ENCODE measurements at places on chromosomes 7 and 10.

GRCh38 chr7:15033039-15033438, 130.5 kb upstream of the DGKB start:
- DNase-seq: no peak

DNA sequence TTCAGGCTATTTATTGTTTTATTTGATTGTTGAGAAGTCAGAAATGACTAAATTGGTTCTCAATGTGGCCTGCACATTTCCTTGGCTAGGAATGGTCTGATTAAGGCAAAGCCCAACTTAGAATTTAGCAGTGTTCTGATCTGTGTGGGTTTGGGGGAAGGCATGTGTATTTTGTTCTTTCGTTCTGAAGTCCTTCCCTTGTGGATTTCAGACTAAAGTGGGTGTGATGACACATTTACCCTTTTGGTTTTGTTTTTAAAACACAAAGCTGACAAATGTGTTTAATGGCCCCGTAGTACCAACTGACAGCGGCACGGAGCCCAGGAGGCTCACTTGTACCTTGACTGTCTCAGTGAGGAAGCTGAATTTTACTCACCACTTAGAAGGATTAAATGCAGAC, 452.3 kb upstream of the GALNT17 start:
- DNase-seq: no peak

DNA sequence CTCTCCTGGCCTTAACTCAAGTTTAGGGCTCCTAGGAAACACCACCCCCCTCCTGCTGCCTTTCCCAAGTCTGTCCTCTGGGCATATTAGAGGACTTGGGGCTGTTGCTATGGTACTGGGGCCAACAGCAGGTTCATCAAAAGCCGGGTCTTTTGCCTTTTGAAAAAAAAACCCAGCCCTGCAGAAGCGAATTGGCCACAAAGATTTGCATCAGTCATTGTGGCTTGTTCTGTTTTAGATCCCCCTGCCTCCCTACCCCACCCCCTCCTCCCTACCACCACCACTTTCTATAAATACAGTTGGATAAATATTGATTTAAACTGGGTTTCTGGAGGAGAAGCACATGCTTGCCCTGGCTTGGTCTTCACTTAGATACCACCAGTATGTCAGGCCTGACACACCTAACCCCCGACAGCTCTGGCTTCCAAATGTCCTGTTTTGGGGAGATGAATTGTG, 7.0 kb downstream of the MXI1 start:
- no peak for DNase-seq

DNA sequence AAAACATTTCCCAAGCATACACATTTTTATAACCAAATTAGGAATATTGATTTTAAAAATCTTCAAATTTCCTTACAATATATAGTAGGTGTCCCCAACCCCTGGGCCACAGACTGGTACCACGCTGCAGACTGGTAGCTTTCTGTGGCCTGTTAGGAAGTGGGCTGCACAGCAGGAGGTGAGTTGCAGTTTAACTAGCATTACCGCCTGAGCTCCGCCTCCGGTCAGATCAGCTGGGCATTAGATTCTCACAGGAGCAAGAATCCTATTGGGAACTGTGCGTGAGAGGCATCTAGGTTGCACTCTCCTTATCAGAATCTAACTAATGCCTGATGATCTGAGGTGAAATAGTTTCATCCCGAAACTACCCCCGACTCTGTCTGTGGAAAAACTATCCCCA, 62.1 kb downstream of the ZWINT start:
- no peak for DNase-seq

DNA sequence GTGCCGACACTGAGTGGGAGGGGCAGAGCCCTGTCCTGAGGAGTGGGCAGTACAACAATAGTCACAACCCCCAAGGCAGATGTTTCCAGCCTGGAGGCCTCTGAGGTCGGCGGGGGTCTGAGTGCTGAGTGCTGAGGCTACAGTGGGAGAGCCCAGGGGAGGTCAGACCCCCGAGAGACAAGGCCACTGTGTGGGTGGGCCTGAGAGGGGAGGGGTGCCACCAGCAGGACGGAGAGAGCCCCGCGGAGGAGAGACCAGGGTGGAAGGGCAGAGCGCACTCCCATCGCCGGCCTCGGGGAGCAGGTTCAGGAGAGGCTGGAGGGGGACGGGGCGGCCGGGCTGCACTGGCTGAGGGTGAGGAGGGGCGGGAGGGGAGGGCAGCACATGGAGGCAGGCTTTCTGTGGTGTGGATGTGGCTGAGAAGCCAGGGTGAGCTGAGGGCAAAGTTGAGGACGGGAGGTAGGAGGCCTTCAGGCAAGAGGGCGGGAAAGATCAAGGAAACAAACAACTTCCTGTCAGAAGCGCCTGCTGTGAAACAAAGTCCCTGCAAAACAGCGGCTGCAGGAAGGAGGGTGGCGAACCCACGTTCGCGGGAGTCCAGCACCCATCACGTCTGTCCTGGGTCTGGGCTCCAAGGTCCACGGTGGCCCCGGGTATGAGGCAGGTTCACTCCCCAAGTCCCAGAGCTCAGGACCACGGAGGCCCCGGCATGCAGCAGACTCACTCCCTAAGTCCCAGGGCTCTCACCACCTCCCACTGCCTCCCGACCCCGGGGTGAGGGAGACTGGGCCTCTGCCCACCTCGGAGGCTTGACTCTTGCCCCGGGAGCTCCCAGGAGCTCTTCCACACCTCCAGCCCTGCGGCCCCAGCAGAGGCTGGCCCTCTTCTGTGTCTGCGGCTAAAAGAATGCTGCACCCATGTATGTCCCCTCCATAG, 76.8 kb upstream of the NKX6-2 start:
- peak; percentile 59 for DNase-seq

DNA sequence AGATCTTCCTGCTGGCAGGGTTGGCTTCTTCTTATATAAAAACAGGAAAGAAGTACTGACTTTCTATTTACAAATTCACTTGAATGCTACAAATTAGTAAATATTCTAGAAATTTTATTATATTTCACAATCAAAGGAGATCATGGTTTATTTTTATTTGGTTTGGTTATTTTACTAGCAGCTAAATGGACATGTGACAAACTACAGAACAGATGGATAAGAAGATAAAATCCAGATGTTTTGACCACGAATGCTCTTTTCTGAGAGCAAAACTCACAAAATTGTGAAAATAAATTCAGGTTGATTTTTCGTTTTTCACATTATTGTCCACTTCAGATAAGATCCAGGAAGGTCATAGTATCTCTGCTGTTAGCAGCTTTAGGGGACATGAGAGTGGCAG, 55.4 kb downstream of the CACNA2D1 start:
- DNase-seq: no peak

DNA sequence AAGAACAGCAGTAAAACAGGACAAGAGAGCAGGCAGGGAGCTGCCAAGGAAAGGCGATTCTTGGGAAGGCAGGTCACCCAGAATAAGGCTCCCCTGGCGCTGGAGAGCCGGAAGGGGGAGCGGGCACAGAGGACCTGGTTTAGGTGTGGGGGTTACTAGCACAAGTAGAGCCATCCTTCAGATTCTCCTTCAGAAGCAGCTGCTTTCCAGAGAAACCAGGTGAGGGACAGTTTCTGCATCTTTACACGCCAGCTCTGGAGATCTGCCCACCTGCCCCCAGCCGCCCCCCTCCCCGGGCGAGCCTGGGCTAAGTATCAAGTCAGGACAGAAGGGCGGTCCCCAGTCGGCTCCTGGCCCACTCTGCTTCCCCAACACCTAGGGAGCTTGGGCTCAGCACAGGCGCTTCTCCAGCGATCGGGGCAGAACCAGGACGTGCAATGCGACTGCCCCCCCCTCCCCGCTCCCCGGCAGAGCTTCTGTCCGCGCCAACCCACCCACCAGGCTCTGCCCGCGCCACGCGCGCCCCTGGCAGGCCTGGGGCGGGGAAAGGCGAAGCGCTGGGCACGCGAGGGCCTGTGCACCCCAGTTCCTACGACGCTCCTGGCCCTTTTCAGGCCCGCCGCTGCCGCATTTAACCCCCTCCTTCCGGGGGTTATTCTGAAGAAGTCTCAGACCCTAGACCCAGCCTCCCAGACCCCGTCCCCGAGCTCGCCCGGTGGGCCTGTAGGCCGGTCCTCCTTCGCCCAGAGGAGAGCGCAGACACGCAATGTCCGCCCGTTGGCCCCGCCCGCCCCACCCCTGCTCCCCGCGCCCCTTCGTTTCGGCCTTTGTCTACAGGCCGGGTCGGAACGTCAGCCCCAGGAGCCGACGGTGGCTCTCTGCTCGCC, 4.4 kb upstream of the EN2 start:
- DNase-seq: no peak

GRCh38 chr7:4163565-4164203, 518.4 kb upstream of the FOXK1 start:
- DNase-seq: no peak

DNA sequence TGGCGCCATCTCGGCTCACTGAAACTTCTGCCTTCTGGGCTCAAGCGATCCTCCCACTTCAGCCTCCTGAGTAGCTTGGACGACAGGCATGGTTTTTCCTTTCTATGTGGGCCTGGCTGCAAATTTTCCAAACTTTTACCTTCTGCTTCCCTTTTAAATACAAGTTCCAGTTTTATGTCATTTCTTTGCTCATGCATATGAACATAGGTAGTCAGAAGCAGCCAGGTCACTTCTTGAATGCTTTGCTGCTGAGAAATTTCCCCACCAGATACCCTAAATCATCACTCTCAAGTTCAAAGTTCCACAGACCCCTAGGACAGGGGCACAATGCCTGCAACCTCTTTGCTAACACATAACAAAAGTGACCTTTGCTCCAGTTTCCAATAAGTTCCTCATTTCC, 21.6 kb upstream of the RPEL1 start:
- no peak for DNase-seq

DNA sequence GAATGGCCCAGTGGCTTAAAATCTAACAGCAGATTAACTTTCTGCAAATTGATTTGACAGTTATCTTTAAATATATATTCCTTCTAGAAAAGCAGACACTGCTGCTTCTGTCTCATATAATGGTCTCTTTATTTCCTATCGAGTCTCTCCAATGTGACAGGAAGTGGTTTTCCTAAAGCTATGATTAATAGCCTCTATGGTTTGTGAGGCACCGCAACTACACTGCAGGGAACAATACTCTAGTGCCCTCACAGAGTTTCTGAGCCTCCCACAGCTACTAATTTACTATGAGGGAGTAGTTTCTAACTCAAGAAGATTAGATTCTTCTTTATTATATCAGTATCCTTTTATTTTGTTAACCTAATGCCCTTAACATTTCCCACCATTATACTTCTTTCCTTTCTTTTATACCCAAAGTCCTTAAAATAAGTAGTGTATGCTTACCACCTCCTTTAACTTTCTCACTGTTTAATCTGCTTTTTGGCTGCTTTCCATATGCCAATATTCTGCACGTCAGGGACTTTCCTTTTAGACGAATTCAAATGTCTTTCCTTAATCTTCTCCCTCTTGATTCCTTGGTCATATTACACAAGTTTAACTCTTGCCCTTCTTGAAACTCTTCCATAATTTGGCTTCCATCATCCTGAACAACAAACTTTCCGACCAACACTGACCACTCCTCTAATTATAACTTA, 23.8 kb upstream of the AHR start:
- no peak for DNase-seq

DNA sequence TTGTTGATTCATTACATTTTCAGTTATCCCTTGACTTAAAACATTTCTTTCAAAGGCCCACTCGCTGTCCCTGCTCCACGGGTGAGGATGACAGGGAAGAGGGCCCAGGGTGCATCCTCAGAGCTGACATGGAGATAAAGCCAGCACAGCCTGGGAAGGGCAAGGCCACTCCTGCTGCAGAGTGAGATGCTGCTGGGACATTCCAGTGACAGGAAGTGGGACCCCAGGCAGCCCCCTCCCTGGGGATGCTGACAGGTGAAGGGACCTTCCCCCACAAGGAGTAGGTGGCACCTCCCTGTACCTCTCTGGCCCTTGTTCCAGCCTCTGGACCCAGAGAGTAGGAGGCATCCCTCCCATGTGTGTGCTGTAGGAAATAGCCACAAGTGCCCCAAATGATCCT, 97.8 kb upstream of the DDC start:
- no peak for DNase-seq

- DNase-seq: no peak
These were observed 42.0 kb upstream of the NRP1 start for GRCh38 chr10:33376476-33376875.

Measured in RWPE2 (cell line).